ENCODE measurements at places on chromosomes 11 and 22.

DNA sequence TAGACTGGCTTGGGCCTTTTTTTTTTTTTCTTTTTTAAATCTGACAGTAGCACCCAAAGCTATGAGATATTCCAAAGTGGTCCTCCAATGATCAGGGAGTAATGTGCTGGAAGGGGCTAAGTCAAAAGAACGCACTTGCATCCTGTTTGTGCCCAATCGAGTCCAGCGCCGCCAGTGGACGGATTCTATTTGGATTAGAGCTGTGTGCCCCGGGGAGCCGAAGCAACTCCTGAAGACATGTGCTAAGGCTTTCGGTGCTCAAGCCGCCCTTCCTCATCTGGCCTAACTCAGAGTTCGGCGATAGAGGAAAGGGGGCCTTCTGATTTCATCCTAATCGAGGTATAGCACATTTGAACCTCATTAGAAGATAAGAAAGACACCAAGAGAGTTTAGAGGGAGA is 147.8 kb upstream of the NECTIN1 start:
- DNase-seq = no peak

GRCh38 chr11:45043755-45044475 is 93.2 kb upstream of the TP53I11 start:
- DNase-seq = no peak

DNA sequence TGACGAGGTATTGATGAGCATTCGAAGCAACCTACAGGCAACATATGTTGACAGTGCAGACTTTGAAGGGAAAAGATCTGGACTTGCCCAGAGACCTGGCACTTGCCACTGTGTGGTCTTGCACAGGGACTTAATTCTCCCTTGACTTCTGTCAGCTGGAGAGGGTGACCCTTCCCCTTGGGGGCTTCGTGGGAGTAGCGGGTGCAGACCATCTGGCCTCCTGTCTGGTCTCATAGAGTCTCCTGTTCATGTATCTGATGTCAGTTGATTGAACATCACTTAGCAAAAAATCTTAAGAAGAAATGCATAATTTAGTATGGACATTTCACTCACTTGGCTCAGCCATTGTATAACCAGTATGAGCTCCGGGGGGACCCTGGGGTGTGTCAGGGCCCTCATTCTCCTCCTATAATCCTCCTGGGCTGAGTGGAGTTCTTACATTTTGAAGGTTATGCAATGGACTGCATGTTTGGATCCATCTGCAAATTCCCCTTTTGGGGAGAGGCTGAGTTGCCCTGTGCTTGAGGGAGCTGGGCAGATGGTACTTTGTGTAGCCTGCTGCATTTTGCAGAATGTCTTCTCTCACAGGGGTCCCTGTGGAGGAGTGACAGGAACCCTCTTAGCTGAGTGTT is 13.0 kb downstream of the BCR start:
- DNase-seq = no peak

GRCh38 chr11:119853581-119854360 is 124.8 kb upstream of the NECTIN1 start:
- no peak for DNase-seq

GRCh38 chr11:1728931-1729691 is 21.3 kb downstream of the IFITM10 start:
- DNase-seq = peak; percentile 35

DNA sequence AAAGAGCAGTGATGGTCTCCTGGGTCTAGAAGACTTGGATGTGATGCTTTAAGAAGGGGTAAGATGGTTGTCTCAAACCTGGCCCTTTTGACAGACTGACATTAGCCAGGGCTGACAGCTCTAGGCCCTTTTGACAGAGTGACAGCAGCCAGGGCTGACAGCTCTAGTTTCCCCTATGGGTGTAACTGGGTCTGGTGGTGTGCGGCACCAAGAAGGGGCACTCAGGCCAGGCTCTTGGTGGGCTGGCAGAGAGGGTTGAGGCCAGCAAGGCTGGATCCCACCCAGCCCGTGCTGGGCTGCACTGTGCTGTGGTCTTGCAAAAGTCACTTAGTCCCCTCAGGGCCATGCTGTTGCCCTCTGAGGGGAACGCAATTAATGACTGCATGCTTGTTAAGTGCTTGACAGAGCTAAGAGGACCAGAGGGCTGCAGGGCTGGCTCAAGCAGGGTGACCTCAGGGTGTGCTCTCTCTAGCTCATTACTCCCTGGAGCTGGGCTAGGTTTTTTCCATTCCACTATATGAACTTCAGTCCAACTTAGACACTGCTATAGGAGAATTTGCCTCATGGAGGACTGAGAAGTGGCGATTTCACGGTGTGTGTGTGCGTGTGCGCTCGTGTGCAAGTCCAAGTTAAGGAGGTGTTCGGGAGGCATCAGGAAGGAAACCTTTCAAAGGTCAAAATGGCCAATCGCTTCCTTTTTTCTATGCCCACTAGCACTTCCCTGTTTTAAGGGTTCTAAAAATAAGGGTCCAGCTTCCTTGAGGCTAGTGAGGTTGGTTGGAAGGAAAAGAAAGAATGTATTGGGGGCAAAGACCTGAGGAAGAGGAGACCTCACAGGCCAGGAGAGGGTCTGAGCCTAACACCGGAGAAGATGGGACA is 4.4 kb downstream of the UBASH3B start:
- no peak for DNase-seq

DNA sequence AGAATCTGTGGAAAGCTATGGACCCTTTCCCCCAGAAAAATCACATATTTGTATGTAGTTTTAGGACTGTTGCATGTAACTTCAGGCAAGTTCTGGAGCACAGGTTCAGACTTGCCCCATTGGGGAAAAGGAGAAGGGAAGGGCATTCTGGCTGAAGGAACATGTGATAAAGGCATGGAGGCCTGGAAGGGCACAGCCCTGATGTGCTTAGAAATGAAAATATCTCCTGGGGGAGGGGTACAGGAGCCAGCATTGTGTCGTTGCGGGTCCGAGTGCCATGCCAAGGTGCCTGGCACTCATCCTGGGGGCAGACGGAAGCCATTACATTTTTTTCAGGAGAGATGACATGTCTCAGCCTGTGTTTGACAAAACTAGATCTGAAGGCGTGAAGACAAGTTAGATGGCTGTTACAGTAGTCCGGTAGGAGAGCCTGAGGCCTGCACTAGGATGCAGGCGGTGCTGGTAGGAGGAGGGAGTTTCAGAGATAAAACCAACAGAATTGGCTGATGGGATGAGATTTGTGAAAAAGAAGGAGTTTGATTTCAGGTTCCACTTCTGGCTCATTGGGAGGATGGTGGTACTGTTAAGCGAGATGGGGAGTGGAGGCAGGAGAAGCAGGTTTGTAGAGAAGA is 96.9 kb downstream of the TEAD1 start:
- no peak for DNase-seq

DNA sequence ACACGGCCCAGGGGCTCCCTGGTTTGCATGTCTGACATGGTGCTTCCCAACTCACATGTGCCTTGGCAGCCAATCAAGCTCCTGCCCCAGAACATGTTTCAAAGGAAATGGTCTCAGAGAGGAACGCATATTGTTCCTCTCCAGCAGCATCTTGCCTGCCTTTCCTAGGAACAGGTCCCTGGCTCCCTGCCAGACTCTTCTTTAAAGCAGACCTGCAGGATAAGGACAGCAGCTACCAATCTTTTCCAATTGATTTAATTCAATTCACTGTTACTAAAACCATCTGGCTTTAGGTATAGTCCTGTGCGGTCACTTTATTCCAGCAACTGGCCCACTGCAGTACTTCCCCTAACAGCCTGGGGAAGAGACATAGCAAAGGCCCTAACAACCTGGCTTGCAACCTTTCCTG is 79.9 kb downstream of the AMBRA1 start:
- DNase-seq = no peak

GRCh38 chr22:41560095-41560471 is 727 bp upstream of the CSDC2 start:
- DNase-seq = no peak

GRCh38 chr11:77959434-77959833 is 35.0 kb downstream of the INTS4 start:
- DNase-seq = no peak

DNA sequence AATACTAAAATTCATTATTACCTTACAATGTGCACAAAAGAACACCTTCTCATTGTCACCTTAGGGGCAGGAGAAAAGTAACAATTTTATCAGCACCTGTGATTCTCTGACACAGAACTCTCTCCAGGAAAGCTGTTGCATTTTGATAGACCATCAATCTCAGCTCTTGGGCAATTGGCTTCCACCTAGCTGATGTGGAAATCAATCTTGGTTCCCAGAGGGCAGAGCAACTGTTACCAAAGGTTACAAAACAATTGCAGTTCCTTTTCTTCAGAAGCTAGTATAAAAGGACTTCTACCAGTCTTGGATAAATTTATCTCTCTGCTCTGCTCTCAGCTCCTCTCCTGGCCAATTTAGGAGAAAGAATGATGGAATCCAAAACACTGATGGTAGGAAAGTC is 157.8 kb upstream of the DDI1 start:
- no peak for DNase-seq

- no peak for DNase-seq
These were observed 151.4 kb downstream of the BRD1 start for GRCh38 chr22:49676230-49676629.

- DNase-seq = no peak
These were observed 15.8 kb upstream of the GPHA2 start for GRCh38 chr11:64951529-64951928.

GRCh38 chr22:45071618-45072017 is 61.8 kb upstream of the PHF21B start:
- DNase-seq = no peak

GRCh38 chr11:89537936-89538335 is 46.8 kb upstream of the NOX4 start:
- DNase-seq = no peak

GRCh38 chr11:69416143-69416515 is 65.3 kb upstream of the LINC01488 start:
- DNase-seq = no peak

DNA sequence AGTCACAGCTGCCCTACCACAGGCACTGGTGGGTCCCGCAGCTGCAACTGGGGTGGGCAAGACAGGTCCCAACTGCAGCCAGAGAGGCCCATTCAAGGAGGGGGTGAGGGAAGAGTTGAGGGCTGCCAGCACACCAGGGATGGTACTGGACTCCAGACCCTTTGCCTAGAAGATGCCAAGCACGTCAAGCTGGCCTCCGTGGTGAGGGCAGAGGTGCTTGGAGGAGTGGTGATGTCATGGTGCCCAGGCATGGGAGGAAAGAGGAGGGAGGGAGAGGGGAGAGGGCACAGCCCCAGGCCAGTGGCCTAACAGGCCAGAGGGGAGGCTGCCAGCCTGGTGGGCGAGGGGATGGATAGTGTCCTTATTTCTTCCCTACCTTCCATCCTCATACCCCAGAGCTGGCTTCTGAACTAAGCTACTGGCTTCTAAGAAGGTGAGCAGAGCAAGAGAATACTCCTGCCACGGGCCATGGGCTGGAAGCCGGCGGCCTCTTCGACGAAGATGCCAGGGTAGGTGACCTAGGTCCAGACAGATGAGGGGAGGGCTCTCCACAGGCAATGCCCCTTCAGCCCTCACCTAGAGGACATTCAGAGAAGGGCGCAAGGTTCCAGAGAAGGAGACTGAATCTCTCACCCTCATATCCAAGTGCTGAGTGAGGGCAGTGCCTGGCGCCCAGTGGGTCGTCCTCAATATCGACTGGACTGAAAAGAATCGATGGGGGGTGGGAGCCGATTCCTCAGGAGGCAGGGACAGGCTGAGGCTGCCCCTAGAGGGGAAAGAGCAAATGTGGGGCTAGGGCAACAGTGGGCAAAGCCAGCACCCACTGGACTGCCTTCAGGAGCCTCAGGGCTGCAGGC is 1.8 kb downstream of the SYT7 start:
- no peak for DNase-seq

GRCh38 chr11:65872586-65873317 is at the start of gene EFEMP2:
TSS of gene EFEMP2 (minus strand) at chr11:65872800. CDS start at chr11:65872354, 446 bp downstream.
- no peak for DNase-seq

GRCh38 chr11:85682330-85683305 is 3.4 kb downstream of the CCDC89 start:
- DNase-seq = peak; percentile 44

- peak; percentile 34 for DNase-seq
These were observed 736 bp downstream of the RDX start for GRCh38 chr11:110295531-110296225.

- DNase-seq = no peak
These were observed 46.4 kb downstream of the MCM5 start for GRCh38 chr22:35446365-35446764.

GRCh38 chr11:131663405-131664200 is 293.2 kb downstream of the NTM start:
- DNase-seq = no peak

Data from stimulated activated CD8-positive, alpha-beta memory T cell treated with anti-CD3 and anti-CD28 coated beads, Interleukin-7, amount 100 ng/mL, for 48 hours (primary cell).